ENCODE measurements at places on chromosomes 3 and 15.

- H3K4me1 ChIP-seq: peaks cover 2% of the 10 kb centered on the region
- H3K27ac ChIP-seq: no peak overlapping the region
- H3K4me3 ChIP-seq: peak overlapping the region; percentile 28
Measured at GRCh38 chr3:198113206-198114053, 153.4 kb downstream of the LMLN start.

- no peaks in the 10 kb centered on the region for H3K27me3 ChIP-seq
- no peaks in the 10 kb centered on the region for H3K36me3 ChIP-seq
- DNase-seq: no peak
Measured at GRCh38 chr3:133475245-133476010, 75.6 kb downstream of the BFSP2 start.

- peak overlapping the region; percentile 67 for H3K4me3 ChIP-seq
- peaks cover 1% of the 10 kb centered on the region for H3K4me1 ChIP-seq
- no peaks in the 10 kb centered on the region for H3K36me3 ChIP-seq
- no peak for DNase-seq
- H3K27ac ChIP-seq: peak overlapping the region; percentile 67
- peaks cover 5% of the 10 kb centered on the region for H3K27me3 ChIP-seq
Measured at GRCh38 chr3:28151608-28152228, 89.7 kb upstream of the CMC1 start.

DNA sequence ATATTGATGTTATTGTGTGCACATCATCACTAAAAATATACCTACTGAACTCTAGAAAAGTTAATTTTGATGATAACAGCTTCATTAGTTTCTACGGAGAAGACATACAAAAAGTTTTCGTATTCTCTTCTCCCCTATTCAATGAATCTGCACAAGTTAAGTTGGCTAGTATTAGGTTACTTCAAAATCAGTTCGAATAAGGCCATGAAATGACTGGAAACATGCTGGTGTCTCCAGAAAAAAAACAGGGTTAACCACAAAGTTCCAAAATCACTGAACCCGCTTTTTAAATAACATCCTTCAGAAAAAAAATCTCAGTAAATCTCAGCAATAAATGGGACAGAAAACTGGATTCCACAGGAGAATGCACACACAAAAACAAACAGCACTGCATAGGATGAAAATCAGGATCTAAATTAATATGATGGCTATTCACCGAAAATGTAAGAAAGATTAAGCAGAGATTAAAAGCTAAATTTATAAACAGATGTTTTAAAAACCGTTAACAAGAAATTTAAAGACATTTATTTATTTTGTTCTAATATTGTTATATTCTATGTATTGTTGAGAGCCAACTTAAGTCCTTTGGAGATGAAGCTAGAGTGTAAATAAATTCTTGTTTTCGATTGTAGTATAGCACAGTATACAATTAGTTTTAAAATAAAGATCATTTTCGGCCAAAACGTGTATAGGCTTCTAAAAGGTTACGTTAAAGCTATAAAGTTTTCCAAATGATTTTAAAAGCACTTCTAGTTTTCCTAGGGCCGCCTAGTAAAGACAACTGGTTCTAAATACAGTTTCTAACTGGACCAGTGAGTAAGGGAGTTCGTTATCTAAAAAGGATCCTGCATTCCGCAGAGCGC is 1.0 kb downstream of the IGSF11 start:
- H3K4me1 ChIP-seq: peaks cover 4% of the 10 kb centered on the region
- no peak for DNase-seq
- H3K36me3 ChIP-seq: peaks cover 4% of the 10 kb centered on the region
- peaks cover 50% of the 10 kb centered on the region for H3K27me3 ChIP-seq

GRCh38 chr3:76552653-76553052 is 487.2 kb upstream of the ROBO2 start:
- no peak for DNase-seq
- H3K36me3 ChIP-seq: no peaks in the 10 kb centered on the region
- no peak overlapping the region for H3K27ac ChIP-seq
- H3K27me3 ChIP-seq: no peaks in the 10 kb centered on the region
- H3K4me3 ChIP-seq: no peak overlapping the region

DNA sequence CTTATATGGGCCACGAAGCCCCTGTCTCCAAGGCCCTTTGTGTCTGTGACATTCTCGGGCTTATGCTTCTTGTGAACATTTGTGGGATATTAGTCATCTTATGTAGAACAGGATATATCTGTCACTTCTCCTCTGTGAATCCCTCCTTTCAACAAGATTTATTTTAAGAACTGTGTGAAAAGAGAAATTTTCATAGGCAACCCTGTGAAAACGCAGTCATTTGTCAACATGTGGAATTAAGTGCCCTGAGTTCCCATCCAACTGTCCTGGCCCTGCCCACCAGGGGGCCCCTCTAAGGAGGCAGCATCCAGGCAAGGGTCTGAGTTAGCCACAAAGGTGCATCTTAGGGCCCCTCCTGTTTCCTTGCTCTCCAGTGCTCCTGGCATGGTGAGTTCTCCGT is 76.8 kb upstream of the CHRNA7 start:
- H3K4me1 ChIP-seq: no peaks in the 10 kb centered on the region
- no peaks in the 10 kb centered on the region for H3K36me3 ChIP-seq
- no peak overlapping the region for H3K27ac ChIP-seq
- H3K4me3 ChIP-seq: no peak overlapping the region
- peaks cover 58% of the 10 kb centered on the region for H3K27me3 ChIP-seq

GRCh38 chr3:138347960-138348753 is at the start of gene MRAS:
Gene MRAS (plus strand): TSS chr3:138348579. CDS start chr3:138372884, 24,305 bp downstream.
- no peaks in the 10 kb centered on the region for H3K36me3 ChIP-seq
- H3K27ac ChIP-seq: peak within 1 kb of the TSS; percentile 71
- peaks cover 6% of the 10 kb centered on the region for H3K4me1 ChIP-seq
- DNase-seq: peak; percentile 15
- peaks cover 47% of the 10 kb centered on the region for H3K27me3 ChIP-seq

Data from effector memory CD8-positive, alpha-beta T cell (primary cell).